ENCODE measurements at places on chromosomes 16 and 17.

- DNase-seq: no peak
Observed at GRCh38 chr16:2088759-2089358, 41.1 kb downstream of the TSC2 start.

- DNase-seq: no peak
Observed at GRCh38 chr16:47377154-47377553, 83.7 kb downstream of the ITFG1 start.

DNA sequence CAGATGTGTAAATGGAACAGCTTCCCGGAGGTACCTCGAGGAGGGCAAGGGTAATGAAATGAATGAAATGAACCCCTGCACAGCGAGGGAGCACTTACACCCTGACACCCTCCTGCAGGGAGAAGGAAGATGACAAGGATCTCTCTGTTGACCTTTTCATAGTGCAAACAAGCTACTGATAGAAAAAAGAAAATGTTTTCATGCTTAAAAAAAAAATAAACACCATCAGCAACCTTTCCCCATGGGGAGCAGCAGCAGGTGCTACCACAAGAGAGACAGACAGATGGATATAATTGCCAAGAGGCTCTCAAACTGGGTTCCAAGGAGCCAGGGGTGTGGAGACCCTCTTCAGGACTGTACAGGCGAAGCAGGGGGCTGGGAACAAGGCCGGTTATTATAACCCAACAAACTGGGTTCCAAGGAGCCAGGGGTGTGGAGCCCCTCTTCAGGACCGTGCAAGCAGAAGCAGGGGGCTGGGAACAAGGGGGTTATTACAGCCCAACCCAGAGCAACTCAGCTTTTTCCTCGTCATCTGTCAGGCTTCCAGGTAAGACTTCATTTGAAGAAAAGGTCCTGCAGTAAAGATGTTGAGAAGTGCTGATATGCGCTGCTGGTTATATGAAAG is 718 bp upstream of the RPH3AL start:
- DNase-seq: no peak

GRCh38 chr17:38361694-38362465 is 10.2 kb downstream of the SOCS7 start:
- no peak for DNase-seq

- no peak for DNase-seq
Observed at GRCh38 chr17:10081571-10082169, 116.7 kb downstream of the GAS7 start.

- no peak for DNase-seq
Observed at GRCh38 chr16:84159007-84159406, 13.9 kb downstream of the DNAAF1 start.

DNA sequence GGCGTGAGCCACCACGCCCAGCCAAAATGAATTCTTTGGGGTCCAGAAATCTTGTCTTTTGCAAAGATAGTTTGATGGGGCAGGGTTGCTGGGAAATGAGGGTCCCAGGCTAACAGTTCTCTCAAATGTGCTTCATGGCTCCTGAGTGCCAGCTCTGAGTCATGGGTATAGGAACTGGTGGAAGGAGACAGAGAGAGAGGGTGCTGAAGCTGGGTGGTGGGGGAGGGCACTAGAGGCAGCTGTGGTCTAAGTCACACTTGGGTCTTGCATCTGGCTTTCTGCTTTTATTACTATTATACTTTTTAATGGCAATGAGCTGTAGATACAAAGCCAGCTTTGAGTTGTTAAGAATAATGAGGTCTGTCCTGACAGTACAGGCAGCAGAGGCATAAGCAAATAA is 54.6 kb downstream of the PRKCA start:
- no peak for DNase-seq

- DNase-seq: no peak
Observed at GRCh38 chr17:57570724-57571344, 174.3 kb downstream of the CCDC182 start.

- no peak for DNase-seq
Observed at GRCh38 chr16:2341456-2342447, 1.2 kb upstream of the ABCA3 start.

GRCh38 chr17:79946352-79947231 is 89.1 kb downstream of the TBC1D16 start:
- DNase-seq: no peak

DNA sequence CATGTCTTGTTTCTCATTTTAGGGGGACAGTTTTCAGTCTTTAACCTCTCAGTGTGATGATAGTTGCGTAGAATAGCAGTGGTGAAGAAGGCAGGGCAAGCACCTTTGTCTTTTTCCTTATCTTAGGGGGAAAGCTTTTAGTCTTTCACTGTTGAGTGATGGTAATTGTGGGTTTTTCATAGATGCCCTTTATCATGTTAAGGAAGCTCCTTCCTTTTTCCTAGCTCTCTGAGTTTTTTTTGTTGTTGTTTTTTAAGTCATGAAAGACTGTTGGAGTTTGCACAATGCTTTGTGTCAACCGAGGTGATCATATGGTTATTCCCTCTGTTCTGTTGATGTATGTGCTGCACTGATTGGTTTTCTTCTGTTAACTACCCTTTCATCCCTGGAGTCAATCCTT is 15.7 kb downstream of the NOL11 start:
- no peak for DNase-seq

GRCh38 chr17:60293580-60294335 is 98.2 kb downstream of the USP32 start:
- no peak for DNase-seq

- no peak for DNase-seq
Observed at GRCh38 chr16:49200223-49200820, 81.3 kb downstream of the CBLN1 start.

- no peak for DNase-seq
Observed at GRCh38 chr17:42233156-42233555, 38.9 kb upstream of the GHDC start.

- DNase-seq: no peak
Observed at GRCh38 chr16:85759631-85760419, 8.9 kb upstream of the C16orf74 start.

DNA sequence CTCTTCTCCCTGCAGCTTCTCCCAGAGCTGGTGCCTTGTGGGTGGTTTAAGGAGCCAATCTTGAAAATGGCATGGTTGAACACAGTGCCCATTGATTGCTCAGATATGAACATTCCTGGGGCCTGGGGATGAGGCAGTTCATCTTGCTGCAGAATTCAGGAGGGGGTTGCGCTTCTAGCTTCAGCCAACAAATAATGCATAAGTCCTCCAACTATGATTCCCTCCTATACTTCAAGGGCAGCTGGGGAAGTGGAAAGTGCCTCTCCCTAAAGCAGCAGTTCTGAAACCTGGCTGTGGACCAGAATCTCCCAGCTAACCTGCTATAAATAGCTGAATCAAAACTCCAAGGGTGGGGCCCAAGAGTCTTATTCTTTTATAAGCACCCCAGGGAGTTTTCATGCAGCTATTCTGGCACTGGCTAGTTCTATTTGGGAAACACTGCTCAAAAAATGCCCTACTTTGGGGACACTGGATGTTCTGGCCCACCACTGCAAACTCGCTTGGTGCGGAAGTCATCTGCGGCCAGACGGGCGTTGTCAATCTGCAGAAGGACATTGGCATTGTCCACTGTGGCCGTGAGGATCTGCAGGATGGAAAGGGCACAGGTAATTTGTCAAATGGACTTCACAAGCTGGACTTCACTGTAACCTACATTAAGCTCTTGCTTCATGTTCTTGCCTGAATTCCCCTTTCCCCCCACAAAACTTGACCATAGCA is 130.3 kb downstream of the CCDC144A start:
- no peak for DNase-seq

GRCh38 chr17:41678907-41679739 is 9.6 kb upstream of the EIF1 start:
- DNase-seq: peak; percentile 82

Data from central memory CD4-positive, alpha-beta T cell (primary cell).